ENCODE measurements at places on chromosomes 3 and 15.

DNA sequence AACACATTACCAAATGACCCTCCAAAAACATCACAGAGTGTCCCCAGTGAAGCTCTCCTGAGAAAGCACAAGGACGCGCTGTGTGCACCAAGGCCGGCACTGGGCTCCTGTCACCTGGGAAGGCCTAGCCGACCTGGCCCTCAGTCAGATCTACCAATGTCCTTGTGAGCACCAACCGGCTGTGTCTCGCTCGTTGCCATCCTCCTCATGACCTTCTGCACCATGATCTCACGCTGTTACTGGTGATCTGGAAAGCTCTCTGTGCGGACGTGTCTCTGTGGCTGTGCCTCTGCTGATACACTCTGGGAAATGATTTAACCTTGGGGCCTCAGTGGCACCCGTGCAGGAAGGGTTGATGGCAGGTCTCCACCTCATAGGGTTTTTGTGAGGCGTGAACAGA lies 24.2 kb downstream of the ZXDC start:
- no peak for DNase-seq

DNA sequence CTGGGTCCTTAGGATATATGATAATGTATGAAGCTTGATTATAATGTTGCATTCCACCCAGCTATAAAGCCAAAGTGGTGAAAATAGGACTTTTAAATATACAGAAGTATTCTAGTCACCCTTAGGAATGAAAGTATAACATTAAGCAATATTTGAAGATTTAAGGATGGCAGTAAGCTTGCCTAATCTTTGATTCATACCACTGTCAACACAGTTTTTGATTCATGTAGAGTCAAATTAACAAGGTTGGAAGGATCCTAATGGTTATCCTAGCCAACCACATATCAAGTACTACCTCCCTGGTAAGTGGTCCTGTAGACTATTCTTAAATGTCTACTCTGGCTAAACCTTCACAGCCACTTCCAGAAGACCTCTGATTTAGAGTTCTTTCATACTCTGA lies 18.6 kb downstream of the ARIH1 start:
- no peak for DNase-seq

GRCh38 chr3:19338769-19339168 lies 190.5 kb downstream of the KCNH8 start:
- no peak for DNase-seq

DNA sequence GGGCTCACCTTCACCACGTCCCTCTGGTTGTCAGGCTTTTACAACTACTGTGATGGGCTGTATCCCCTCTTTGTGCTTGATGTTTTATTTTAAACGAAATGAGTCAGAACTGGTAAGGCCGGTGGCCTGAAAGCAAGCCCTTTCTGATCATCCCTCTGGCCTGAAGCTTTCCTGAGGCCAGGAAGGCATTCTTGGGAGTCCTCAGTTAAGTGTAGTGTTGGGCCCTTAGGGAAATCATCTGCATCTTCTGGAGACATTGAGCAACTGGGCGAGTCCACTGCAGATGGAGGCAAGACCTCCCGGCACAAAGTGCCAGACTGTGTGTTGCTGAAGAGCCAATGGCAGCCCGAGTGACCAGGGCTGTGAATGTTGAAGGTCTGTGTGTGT lies 33.0 kb upstream of the AMOTL2 start:
- DNase-seq = no peak

All from stimulated activated CD4-positive, alpha-beta T cell treated with anti-CD3 and anti-CD28 coated beads, TNF-alpha, amount 100 ng/mL, for 24 hours (primary cell).